ENCODE measurements at places on chromosomes 2 and 18.
A peak's percentile ranks its signal among the peaks of the same experiment; 100 is the strongest.

DNA sequence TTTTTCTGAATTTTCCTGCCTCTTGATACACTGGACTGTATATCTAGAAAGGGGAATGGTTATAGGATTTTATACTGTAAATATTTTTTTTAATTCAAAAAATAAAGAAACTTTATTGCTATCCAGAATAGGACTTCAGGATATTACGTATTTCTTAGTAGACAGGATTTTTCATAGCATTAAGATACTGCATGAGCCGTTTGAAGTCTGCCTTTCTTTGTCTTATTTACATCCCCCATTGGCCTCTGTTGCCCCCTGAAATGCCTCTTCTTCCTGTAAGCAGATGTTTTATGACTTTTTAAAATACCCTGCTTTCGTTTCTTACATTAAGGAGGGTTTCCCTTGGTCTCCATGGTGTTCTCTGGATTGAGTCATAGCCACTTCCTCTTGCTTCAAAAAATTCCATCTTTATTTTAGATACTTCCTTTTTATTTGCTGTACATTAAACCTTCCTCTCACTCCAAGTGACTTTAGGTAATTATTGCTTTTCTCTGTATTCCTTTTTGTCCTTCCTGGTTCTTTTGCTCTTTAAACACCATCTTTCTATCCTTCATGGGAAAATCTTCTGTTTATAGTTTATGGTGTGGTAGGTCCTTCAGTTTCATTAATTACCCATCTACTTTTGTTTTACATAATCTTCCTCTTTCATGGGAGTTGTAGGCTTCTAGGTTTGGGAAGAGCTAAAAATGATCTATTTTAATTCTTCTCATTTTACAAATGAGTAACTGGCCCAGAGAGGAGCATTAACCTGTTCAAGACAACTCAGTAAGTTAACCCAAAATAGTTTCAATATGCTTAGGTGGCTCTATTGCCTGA is 72.6 kb downstream of the ZNF532 start:
- H3K27ac ChIP-seq: no peak overlapping the region
- H3K27me3 ChIP-seq: peaks cover 5% of the 10 kb centered on the region
- H3K4me3 ChIP-seq: no peak overlapping the region
- peaks cover 55% of the 10 kb centered on the region for H3K36me3 ChIP-seq
- DNase-seq: no peak

GRCh38 chr2:95050385-95051300 is 25.1 kb downstream of the MAL start:
- no peak overlapping the region for H3K4me3 ChIP-seq
- no peak overlapping the region for H3K27ac ChIP-seq
- DNase-seq: no peak

DNA sequence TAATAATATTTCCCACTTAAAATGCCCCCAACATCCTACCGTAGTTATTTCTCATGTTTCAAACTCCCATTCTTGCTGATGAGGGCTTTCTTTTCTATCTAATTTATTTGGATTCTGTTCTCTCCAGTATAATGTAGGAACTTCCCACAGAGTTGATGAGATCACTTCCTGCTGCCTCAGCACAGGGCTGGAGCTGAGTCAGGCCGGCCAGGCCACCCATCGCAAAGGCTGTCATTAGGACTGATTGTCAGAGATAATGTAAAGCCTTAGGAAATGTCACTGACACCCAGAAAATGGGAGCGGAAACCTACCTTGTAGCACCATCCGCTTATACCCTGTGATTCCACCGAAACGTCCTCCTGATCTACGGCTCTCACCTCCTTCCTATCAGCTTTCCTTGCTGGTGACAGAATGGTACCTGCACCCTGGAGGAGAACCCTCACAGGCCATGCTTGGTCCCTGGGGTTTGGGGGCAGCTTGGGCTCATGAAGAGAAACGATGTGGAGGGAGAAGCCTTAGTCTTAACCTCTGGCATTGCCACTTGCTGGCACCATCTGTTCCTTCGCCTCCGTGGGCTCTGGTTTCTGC is 672.8 kb upstream of the ID2 start:
- no peak overlapping the region for H3K4me3 ChIP-seq
- H3K27ac ChIP-seq: no peak overlapping the region
- DNase-seq: no peak
- no peaks in the 10 kb centered on the region for H3K4me1 ChIP-seq

GRCh38 chr2:226179010-226179409 is 620.6 kb downstream of the IRS1 start:
- no peaks in the 10 kb centered on the region for H3K36me3 ChIP-seq
- no peak for DNase-seq
- H3K27me3 ChIP-seq: no peaks in the 10 kb centered on the region
- H3K4me3 ChIP-seq: no peak overlapping the region
- no peaks in the 10 kb centered on the region for H3K4me1 ChIP-seq

DNA sequence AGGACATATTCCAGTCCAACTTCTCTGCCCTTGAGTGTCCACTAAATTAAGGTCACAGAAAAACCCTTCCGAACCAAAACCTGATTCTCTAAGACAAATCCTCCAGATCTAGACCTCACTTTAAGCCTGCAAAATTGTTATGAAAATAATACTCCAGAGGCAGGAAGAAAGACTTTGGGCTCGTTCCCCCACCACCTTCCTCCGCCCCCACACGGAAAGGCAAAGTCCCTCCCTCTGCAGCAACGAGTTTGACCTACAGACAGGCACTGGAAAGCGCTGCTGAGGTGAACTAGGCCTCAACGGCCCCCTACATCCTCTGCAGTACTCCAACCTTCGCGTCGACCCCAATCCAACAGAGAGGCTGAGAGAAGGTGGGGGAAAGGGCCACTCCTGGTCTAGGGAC is 808 bp downstream of the ATP5MC3 start:
- H3K4me3 ChIP-seq: peak overlapping the region; percentile 97
- H3K27me3 ChIP-seq: peaks cover 8% of the 10 kb centered on the region
- H3K36me3 ChIP-seq: peaks cover 12% of the 10 kb centered on the region
- H3K4me1 ChIP-seq: peaks cover 16% of the 10 kb centered on the region
- DNase-seq: peak; percentile 28

DNA sequence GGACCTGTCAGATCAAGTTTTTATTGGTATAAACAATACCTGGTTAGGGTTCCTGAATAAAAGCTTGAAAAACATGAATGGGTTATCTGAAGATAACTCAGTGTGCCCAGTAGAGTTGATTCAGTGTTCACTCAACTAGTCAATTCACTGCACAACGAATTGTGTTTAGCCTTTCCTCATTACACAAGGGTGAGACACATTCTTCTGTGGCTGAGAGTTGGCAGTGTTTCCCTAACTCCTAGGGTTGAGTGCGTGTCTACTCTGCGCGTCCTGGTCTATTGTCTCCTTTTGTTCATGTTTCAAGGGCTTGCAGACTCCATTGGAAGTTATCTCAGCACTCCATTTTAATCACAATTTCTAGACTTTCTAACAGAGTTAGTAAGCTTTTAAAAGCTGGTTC is 32.8 kb upstream of the TMEM178A start:
- H3K4me1 ChIP-seq: no peaks in the 10 kb centered on the region
- H3K27me3 ChIP-seq: no peaks in the 10 kb centered on the region

- H3K27ac ChIP-seq: no peak overlapping the region
- H3K4me1 ChIP-seq: peaks cover 9% of the 10 kb centered on the region
- H3K4me3 ChIP-seq: no peak overlapping the region
- H3K36me3 ChIP-seq: no peaks in the 10 kb centered on the region
- H3K27me3 ChIP-seq: no peaks in the 10 kb centered on the region
Observed at GRCh38 chr2:138760676-138761075, 19.5 kb downstream of the NXPH2 start.

GRCh38 chr2:95391641-95392310 is 10.7 kb upstream of the FAHD2A start:
- peaks cover 9% of the 10 kb centered on the region for H3K27me3 ChIP-seq
- no peak for DNase-seq
- H3K4me3 ChIP-seq: no peak overlapping the region
- H3K4me1 ChIP-seq: no peaks in the 10 kb centered on the region

- no peak for DNase-seq
- H3K4me3 ChIP-seq: no peak overlapping the region
- no peak overlapping the region for H3K27ac ChIP-seq
- H3K27me3 ChIP-seq: peaks cover 5% of the 10 kb centered on the region
- H3K4me1 ChIP-seq: peaks cover 34% of the 10 kb centered on the region
- peaks cover 18% of the 10 kb centered on the region for H3K36me3 ChIP-seq
Observed at GRCh38 chr2:24883946-24884345, 36.1 kb downstream of the ADCY3 start.

DNA sequence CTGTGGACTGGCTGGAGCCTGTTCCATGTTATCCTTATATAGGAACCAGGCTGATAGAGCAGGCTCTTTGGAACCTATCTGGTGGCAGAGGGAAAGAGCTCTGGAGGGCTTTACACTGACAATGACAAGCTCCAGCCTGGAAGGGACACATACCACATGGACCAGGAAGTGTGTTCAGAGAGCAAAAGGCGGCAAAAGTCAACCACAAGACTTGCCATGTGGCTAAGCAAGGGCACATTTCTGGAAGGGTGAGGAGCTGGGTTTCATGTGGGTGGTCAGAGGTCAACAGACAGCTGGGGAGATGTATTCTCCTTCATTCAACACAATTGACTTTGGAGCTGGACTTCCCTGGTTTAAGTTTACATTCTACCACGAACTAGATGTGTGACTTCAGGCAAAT is 325.2 kb downstream of the DYSF start:
- H3K4me1 ChIP-seq: no peaks in the 10 kb centered on the region
- no peak overlapping the region for H3K27ac ChIP-seq

GRCh38 chr2:218022131-218022850 is 19.5 kb upstream of the TNS1 start:
- no peak overlapping the region for H3K27ac ChIP-seq
- H3K4me3 ChIP-seq: no peak overlapping the region
- no peak for DNase-seq
- no peaks in the 10 kb centered on the region for H3K36me3 ChIP-seq
- H3K27me3 ChIP-seq: peaks cover 17% of the 10 kb centered on the region

DNA sequence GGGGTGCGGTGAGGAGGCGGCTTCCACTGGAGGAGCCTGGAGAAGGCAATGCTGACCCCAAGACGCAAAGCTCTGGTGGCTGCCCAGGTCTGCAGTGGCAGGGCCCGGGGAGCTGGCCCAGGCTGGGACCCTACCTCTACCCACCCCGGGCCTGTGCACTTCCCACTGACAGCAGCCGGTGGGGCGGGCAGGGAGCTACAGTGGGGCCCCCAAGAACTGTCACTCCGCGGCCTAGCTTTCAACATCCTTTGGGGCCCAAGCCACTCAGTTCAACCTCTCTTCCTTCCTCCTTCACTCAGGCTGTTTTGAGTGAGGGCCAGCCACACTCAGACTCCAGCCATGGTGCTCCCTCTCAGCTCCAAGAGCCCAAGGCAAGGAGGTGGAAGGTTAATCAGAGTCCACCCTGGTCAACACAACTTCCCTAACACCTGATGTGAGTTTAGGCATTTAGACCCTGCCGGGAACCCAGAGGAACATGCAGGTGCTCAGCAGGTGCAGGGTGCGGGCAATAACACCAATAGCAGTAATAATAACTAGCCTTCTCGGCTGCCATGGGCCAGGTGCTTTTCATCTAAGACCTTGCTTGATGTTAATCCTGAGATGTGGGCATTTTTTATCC is 93.6 kb downstream of the ZFP36L2 start:
- no peak overlapping the region for H3K4me3 ChIP-seq
- no peak for DNase-seq

- H3K27ac ChIP-seq: no peak overlapping the region
- peaks cover 44% of the 10 kb centered on the region for H3K36me3 ChIP-seq
- peak overlapping the region; percentile 12 for H3K4me3 ChIP-seq
- peaks cover 18% of the 10 kb centered on the region for H3K4me1 ChIP-seq
- peaks cover 2% of the 10 kb centered on the region for H3K27me3 ChIP-seq
- DNase-seq: no peak
Observed at GRCh38 chr2:8953525-8953924, 50.0 kb downstream of the MBOAT2 start.

DNA sequence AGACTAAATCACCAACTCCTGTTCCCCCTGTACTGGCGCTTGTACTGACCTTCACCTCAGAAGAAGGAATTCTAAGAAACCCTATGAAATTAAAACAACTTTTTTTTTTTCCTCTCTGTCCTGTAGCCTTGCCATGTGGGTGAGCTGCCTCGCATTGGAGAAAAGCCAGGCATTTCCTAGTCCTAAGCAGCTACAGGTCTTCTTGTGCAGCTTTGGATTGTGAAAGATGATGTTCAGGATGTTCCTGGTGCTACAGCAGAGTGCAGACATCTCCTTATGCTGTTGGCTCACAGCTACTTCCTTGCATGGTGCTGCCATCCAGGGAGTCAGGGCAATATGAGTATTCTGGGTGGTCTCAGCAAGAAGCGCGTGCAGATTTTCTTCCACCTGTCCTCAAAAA is 11.9 kb downstream of the PIK3C3 start:
- no peak for DNase-seq
- H3K4me3 ChIP-seq: no peak overlapping the region
- H3K27ac ChIP-seq: no peak overlapping the region
- H3K36me3 ChIP-seq: peaks cover 3% of the 10 kb centered on the region

DNA sequence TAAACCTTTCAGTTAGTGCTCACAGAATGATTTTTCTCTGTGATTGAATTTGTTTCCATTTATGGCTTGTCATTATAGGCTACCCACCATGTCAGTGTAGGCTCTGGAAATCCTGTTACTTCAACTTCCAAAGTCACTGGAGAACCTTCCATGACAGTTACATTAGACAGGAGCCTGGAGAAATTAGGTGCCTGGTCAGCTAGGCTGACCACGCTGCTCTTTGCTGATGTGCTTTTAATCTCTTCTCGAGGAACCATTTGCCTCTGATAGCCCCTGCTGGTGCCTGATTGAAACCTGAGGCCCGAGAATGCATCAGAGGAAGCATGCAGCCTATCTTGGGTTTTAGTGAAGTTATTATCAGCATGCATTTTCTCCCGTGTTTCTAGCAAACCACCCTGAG is 29.6 kb upstream of the TTN start:
- DNase-seq: no peak
- no peak overlapping the region for H3K27ac ChIP-seq
- no peaks in the 10 kb centered on the region for H3K36me3 ChIP-seq
- H3K4me3 ChIP-seq: no peak overlapping the region
- no peaks in the 10 kb centered on the region for H3K27me3 ChIP-seq

DNA sequence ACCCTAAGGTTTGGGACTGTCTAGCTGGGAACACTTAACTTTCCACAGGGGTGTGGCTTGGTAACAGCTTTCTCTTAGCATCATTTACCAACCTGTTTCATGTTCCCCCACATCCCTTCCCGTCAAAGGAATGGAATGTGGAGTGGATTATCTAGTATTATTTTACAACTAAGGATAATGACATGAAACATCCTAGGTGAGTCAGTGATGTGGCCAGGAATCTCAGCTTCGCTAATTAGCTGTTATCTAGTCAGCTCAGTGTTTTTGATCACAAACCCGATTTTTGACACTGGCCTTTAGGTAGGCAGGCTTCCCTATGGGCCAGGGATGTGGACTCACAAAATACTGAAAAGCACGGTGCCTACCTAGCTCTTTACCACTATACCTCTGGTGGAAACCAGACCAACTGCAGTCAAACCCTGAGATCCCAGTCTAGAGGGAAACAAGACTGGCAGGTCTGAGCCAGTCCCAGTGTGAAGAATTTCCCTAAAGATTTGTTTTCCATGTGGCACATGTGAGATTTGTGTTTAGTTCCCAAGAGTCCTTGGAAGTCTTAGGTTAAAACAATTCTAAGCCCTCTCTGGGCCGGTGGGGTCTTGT is 2.8 kb upstream of the NRP2 start:
- H3K4me1 ChIP-seq: peaks cover 37% of the 10 kb centered on the region
- no peak overlapping the region for H3K4me3 ChIP-seq
- peaks cover 18% of the 10 kb centered on the region for H3K27me3 ChIP-seq
